ENCODE measurements at places on chromosomes 5 and 9.

- DNase-seq, result no peak
Measured at GRCh38 chr5:88672644-88673252, 210.2 kb downstream of the MEF2C start.

- no peak for DNase-seq
Measured at GRCh38 chr9:132644251-132644650, 25.5 kb downstream of the DDX31 start.

GRCh38 chr9:74379718-74380117 is 117.4 kb upstream of the RORB start:
- DNase-seq, result peak; percentile 14

DNA sequence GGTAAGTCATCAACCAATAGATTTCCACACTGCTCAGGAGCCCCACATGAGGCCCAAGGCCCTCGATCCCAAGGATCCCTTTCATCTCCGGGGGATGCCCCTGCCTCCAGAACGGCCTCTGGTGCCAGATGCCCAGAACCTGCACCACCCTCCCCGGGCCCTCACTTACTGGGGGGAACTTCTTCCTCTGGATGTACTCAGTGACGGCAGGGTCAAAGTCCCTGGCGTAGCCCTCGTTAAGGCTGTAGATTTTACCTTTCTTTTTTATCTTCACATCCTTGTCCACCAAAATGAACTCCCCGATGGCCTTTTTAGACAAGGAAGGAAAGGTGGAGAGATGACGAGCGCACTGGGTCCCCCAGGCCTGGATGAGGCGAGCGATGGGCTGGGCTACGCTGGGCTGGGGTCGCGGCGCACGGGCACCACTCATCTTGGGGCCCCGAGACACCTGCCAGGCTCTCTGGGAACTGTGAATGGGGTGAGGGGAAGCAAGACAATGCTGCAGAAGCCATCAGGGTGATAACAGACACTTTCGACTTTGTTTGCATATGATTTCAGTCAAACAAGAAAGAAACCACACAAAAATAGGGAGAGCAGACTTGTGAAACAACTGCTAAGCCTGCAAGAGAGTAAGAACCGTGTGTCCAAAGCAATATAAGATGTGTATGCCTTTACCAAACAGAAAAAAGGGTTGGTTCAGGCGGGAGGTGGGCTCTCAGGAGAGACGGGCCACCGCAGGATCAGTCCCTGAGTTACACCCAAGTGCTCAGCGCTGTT is 13.2 kb upstream of the FBP2 start:
- DNase-seq, result no peak

DNA sequence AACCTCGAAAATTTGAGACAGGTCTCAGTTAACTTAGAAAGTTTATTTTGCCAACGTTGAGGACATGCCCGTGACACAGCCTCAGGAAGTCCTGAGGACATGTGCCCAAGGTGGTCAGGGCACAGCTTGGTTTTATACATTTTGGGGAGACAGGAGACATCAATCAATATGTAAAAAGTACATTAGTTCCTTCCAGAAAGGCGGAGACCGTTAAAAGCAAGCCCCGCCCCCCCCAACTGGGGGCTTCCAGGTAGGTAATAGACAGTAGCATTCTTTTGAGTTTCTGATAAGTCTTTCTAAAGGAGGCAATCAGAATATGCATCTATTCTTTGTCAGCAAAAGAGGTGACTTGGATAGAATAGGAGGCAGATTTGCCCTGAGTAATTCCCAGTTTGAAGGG is 599 bp upstream of the MOCS2 start:
- DNase-seq, result no peak

- peak; percentile 55 for DNase-seq
Measured at GRCh38 chr5:102959055-102959454, 160.9 kb downstream of the GIN1 start.

- DNase-seq, result no peak
Measured at GRCh38 chr9:130423272-130423671, 21.5 kb upstream of the ASS1 start.

DNA sequence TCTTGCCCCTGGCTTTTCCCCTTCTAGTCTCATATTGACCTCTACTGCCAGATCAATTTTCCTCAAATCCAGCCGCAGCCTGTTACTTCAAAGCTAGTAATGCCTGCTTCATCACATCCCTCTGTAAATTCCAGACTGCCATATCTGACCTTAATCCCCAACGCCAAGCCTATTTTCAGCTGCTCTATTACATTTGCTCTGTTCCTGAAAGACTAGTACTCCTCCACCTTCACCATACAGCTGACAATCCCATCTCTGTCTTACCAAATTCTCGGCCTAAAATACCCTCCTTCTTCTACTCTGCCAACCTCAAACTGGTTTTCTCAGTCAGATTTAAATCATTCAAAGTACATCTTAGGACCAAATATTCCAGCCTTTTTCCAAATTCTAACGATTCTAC is 420.2 kb downstream of the RAB3C start:
- DNase-seq, result no peak

GRCh38 chr9:27400334-27400880 is 103.5 kb upstream of the EQTN start:
- no peak for DNase-seq

DNA sequence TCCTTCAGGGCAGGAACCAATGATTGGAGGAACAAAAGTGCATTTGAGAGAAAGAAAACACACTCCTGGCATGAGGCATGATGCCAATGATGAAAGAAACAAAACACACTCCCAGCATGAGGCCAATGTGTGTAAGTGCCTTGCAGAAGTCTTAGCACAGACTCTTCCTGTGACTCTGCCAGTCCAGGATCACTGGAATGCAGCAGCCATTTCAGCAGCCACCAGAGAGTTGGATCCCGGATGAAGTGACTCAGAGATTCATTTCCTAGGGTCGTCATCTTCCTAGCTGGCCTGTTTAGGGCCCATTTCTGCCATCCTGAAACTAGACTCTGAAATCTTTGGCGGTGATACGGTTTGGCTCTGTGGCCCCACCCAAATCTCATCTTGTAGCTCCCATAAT is 212.5 kb downstream of the CFAP90 start:
- DNase-seq, result no peak

GRCh38 chr5:32331217-32331934 is 18.6 kb upstream of the MTMR12 start:
- no peak for DNase-seq

DNA sequence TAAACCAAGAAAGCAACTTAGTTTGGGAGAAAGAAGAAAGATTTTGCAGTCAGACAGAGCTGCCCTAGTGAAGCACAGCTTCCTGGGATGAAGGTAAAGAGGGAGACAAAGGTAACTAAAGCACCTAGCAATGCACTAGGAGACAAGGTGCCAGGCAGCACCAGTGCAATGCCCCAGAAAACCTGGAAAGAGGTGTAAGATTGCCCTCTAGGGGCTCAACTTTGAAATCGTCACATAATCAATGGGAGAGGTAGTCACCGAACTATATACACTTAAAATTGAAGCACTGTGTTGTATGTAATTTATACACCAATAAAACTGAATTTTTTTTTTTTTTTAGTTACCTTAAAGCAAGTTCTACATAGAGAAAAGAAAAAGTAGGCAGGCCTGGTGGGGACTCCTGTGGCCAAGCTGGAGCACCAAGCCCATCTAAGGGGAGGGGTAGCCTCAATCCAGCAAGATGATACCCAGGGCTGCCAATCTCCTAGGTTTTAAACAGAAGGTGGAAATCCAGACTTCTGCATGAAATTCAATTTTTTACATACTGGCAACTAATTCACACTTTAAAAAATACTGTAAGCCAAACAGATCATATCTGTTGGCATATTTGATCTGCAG is 48.2 kb downstream of the CDK5RAP2 start:
- peak; percentile 39 for DNase-seq

DNA sequence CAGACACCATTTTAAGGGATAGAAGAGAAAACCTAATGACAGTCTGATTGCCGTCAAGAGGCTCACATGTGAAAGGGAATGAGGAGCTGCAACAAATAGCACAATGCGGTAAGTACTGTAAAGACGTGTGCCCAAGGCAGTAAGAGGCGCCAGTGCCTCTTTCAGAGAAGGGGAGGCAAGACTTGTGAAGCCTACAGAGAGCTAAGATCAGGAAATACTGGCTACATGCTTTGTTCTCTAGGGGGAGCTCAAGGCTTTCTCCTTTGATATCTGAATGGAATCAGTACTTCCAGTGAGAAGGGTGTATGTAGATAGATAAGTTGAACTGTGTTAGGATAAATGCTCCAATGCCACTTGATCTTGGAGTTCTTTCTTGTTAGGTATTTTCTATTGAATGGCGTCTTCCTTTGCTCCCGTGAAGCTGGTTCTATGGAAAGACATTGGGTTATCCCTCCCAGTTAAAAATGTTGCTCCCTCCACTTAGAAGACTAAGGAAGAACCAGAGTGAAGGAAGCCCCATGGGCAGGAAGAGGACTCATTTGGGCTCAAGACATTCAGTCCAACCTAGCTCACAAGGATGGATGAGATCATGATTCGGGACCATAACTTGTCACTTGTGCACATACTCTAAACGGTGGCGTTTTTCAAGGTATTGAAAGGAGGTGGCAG is 23.5 kb upstream of the ALDOB start:
- DNase-seq, result peak; percentile 65

DNA sequence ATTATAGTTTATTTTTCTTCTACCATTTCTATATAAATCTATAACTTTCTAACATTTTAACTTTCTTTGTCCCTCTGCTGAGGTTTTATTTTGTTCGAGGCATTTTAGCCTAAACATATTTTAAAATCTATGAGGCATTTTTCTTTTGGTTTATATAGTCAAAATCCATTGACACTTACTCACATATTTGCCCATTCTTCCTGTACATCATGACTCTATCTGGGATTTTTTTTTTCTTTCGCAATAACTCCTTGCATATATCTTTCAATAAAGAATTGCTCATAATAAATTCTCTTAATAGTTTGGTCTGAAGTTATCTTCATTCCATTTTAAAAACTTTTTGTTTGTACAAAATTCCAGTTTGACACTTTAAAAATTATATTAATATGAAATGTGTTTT is 632.3 kb downstream of the TLE4 start:
- DNase-seq, result no peak

- DNase-seq, result peak; percentile 45
Measured at GRCh38 chr5:123035918-123036390, 571 bp downstream of the PPIC start.

DNA sequence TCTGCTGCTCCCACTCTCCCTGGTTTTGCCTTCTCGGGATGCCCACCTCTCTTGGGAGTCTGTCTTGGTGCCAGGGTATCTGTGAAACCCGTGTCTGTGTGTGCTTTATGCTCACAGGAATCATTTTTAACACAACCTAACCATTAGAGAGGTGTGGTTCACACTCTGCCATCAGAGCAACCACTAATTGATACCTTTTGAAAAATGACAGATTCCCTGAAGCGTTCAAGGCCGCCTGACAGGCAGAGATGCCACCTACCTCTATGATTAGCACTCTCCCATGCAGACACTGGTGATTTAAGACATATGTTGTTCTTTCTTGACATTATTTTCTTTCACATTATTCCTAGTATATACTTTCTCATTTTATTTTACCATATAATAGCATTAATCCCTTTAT is 207.3 kb upstream of the SGCD start:
- DNase-seq, result no peak

GRCh38 chr5:176446884-176447590 is 1.1 kb upstream of the FAF2 start:
- DNase-seq, result peak; percentile 10

DNA sequence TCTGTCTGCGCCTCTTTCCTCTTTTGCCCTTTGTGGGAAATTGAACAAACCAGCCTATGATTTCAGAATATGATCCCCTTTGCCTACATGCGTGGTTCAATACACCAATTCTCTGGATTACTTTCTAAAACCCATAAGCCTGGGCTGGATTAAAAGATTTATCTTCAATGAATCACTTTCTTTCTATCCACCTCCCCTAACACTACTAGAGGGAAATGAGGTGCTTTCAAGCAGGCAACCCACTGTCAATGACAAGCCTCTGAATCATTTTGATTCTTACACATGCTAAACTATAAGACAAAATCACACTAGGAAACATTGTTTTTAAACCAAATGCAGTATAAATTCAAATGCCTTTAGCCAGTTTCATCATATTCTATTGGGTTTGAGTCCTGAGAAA is 257.5 kb downstream of the AGTPBP1 start:
- no peak for DNase-seq

- DNase-seq, result no peak
Measured at GRCh38 chr9:76638001-76638400, 126.2 kb upstream of the PCA3 start.

GRCh38 chr5:136279314-136279713 is 86.0 kb downstream of the TRPC7 start:
- no peak for DNase-seq

- DNase-seq, result peak; percentile 24
Measured at GRCh38 chr5:130141659-130142320, 237.5 kb downstream of the CHSY3 start.

All from lung microvascular endothelial cell (primary cell).